Right renal pelvis (tissue), 4 donors: ENCODE measurements at places on chromosomes 4 and X. TPM values are rescaled to one million over a fixed set of nuclear protein-coding genes. Genes with fewer than 3 reads are reported as not detected.

The SERPINA7 gene
- polyA plus RNA-seq: 0.10 TPM

The ADH1C gene
- polyA plus RNA-seq: 95.3 TPM

The FDCSP gene
- polyA plus RNA-seq: 1.0 TPM

The GPR34 gene
- polyA plus RNA-seq: 6.8 TPM

The COL25A1 gene
- polyA plus RNA-seq: 11.9 TPM

The CLTRN gene
- 17.3 TPM for polyA plus RNA-seq

The DACH2 gene
- polyA plus RNA-seq: 30.5 TPM

The RTL3 gene
- polyA plus RNA-seq: 0.03 TPM

The OPHN1 gene
- 7.9 TPM for polyA plus RNA-seq

The P2RY8 gene
- polyA plus RNA-seq: 1.4 TPM

The NAP1L2 gene
- 2.3 TPM for polyA plus RNA-seq

The LDB2 gene
- polyA plus RNA-seq: 108 TPM

DNA sequence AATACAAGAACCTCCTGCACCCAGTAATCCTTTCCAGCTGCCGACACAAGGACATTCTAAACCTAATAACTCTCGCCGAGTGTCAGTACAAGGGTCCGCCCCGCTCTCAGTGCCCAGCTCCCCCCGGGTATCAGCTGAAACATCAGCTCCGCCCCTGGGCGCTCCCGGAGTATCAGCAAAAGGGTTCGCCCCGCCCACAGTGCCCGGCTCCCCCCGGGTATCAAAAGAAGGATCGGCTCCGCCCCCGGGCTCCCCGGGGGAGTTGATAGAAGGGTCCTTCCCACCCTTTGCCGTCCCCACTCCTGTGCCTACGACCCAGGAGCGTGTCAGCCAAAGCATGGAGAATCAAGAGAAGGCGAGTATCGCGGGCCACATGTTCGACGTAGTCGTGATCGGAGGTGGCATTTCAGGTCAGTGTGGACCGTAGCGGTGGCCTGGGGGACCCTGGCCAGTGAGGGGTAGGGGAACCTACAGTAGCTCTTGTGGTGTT is at the start of gene MAOA:
TSS of gene MAOA (plus strand) at position 295 of the 490 bp plus-strand sequence. CDS start at position 338, 43 bp downstream.
- no peak for DNase-seq

DNA sequence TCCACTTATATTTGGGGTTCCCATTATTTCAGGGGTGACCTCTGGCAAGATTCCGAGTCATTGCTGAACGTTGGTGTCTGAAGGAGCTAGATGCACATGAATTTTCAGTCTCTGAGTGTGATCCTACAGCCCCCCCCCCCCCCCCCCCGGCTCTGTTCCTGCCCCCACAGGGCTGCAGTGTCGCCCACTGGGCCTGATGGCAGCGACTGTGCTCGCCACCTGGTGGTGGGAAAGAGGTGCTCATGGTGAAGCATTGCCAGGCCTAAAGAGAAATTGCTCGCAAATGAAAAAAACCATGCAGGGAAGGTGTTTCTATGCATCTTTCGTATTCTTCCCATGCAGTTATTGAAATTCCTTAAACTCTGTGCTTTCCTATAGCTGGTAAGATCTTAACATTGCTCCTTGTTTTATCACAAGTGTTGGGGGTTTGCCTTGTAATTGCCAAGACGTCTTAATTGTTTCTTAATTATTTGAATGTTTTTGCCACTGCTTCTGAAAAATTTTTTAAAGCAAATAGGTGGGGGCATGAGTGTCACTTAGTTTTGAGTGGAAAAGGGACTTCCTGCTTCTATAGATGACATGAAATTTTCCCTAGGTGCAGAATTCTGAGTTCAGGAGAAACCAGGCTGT is 63.2 kb downstream of the CLDN22 start:
- no peak for DNase-seq

DNA sequence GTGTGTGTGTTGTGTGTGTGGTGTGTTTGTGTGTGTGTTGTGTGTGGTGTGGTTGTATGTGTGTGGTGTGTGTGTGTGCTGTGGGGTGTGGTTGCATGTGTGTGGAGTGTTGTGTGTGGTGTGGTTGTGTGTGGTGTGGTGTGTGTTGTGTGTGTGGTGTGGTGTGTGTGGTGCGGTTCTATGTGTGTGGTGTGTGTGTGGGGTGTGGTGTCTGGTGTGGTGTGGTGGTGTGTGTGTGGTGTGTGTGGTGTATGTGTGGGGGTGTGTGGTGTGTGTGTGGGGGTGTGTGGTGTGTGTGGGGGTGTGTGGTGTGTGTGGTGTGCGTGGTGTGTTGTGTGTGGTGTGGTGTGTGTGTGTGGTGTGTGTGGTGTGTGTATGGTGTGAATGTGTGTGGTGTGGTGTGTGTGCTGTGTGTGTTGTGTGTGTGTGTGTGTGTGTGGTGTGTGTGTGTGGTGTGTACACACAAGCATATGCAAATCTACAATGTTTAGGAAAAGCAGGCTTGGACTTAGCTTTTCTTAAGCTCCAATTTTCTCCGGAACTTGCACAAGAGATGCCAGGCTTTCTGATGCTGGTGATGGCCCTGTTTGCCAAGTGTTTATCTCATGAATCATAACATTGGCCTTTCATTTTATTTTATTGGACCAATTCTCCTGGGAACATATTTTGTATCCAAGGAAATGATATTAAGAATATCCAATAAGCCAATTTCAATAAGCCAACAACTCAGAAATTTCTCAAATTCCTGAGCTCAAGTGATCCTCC is 148.7 kb downstream of the SPATA18 start:
- DNase-seq: no peak

GRCh38 chr4:113811359-113811758 is 49.8 kb upstream of the CAMK2D start:
- DNase-seq: no peak

DNA sequence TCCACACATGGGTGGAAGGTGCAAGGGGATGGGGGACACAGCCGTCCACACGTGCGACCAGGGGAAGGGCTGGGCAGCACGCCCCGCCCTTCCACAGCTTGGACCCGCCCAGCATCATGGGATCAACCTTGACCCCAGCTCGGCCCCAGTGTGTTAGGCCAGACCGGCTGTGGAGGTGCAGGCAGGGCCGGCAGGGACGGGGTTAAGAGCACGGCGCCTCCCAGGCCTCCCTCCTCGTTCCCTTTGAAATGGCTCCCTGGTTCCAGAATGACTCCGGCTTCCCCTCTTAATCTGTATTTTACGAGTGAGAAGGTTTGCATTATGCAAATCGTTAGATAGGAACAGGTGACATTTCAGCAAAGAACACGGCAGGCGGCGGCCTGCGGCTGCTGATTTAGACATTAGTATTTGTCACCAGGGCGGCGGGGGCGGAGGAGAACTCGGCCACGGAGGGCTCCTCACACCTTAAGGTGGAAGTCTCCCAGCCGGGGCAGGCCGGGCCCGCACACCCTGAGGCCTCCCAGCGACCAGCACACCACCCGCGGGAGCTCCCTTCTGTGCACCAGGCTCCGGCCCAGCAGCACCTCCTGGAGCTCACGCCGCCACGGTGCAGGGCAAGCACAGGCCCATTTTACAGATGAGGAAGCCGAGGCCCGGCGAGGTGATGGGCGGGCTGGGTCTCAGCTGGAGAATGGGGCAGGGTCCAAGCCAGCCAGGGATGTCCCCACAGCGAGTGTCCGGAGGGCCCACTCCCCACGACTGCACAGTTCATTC is 116.1 kb downstream of the FAM53A start:
- DNase-seq: no peak

DNA sequence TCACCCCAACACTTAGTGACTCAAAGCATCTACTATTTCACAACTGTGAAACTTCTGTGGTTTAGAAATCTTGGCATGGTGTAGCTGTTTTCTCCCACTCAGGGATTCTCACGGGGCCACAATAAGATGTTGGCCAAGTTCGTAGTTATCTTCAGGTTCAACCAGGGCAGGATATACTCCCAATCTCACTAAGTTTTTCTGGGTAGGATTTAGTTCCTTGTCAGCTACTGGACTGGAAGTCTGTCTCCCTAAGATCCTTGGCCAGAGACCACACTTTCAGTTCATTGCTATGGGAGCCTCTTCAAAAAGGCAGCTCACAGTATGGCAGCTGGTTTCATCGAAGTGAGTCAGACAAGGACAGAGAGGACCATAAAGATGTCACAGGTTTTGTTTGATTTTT is 111.7 kb upstream of the PDHA2 start:
- no peak for DNase-seq

- DNase-seq: no peak
These were observed 72.0 kb upstream of the MAGEB16 start for GRCh38 chrX:35726176-35726575.

GRCh38 chr4:187301923-187302322 is 578.3 kb upstream of the FAT1 start:
- no peak for DNase-seq

DNA sequence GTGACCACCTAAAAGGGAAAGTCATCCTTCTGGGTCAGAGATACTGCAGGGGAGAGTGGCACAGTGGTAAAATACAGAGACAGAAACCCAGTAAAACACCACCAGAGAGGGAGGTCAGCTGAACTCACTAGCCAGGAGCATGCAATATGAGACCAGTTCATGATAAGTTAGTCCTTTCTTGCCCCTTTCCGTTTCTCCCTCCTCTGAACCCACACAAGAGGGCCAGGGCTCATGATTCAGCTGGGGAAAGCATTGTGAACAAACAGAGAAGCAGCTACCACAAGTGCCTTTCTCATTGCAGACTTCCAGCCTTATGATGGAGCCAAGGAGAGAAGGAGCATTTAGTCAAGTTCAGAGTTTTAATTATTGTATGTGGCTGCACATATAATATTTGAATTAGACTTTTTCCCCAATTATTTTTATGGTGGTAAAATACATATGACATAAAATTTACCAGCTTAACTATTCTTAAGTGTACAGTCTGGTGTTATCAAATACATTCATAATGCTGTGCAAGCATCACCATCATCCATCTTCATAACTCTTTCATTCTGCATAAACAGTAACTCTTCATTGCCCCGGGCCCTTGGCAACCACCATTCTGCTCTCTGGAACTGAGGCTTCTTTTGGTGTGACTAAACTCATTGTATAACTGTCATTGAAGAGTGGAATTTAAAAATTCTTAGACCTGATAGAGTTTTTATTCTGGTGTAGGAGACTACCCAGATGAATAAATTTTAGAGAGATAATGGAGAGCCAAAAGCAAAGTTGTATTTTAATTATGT is 114.6 kb downstream of the DDIT4L start:
- DNase-seq: no peak

GRCh38 chr4:166538491-166539005 is 665.5 kb downstream of the TLL1 start:
- DNase-seq: no peak

GRCh38 chr4:69689599-69689998 is 36.6 kb upstream of the UGT2A1 start:
- peak; percentile 25 for DNase-seq

GRCh38 chr4:6282314-6282771 is 12.7 kb downstream of the WFS1 start:
- DNase-seq: no peak
